ENCODE measurements at places on chromosomes 7 and 10.

- no peak for DNase-seq
Observed at GRCh38 chr7:44438816-44439215, 51.6 kb downstream of the NUDCD3 start.

DNA sequence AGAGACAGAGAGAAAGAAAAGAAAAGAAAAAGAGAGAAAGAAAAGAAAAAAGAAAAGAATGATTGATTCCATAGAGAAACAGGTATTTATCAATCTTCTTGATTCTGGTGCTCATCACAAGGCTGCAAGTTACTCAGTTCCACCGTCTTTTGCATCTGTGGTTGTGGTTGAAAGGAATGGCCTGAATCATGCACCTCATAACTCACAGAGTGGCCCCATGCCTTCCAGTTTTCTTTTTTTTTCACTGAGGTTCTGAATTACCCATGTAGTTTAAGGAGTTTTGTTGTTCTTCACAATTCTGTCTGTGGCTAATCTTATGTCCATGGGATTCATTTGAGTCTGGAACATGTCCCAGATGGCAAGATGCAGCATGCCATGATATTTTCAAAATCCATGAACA lies 156.0 kb downstream of the ZNF33B start:
- DNase-seq = no peak

DNA sequence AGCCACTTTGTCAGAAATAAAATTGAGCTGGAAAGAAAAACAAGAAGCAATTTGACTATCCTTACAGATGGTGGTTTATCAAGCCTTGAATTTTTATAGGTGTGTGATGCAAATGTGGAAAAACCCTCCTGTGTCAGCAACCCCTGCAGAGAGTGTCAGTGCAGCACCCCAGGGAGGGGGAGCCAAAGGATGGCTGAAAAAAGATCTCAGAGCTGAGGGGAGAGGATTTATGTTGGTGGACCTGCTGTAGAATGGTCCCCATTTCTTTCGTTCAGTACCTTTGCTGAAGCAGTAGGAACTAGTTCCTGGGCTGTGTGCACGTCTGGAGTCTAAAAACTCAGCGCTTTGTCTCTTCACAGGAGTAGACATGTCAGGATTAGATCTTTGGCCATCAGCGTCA lies 239.0 kb downstream of the PHTF2 start:
- DNase-seq = no peak

GRCh38 chr10:76558586-76558985 lies 1079.0 kb downstream of the KCNMA1 start:
- DNase-seq = no peak

- no peak for DNase-seq
Observed at GRCh38 chr7:74280985-74281384, 8.2 kb upstream of the CLIP2 start.

GRCh38 chr10:36188461-36188860 lies 546.4 kb upstream of the FZD8 start:
- no peak for DNase-seq

- DNase-seq = no peak
Observed at GRCh38 chr10:7337431-7338171, 73.2 kb downstream of the SFMBT2 start.

GRCh38 chr10:100014071-100014762 lies 4.5 kb upstream of the DNMBP start:
- no peak for DNase-seq

DNA sequence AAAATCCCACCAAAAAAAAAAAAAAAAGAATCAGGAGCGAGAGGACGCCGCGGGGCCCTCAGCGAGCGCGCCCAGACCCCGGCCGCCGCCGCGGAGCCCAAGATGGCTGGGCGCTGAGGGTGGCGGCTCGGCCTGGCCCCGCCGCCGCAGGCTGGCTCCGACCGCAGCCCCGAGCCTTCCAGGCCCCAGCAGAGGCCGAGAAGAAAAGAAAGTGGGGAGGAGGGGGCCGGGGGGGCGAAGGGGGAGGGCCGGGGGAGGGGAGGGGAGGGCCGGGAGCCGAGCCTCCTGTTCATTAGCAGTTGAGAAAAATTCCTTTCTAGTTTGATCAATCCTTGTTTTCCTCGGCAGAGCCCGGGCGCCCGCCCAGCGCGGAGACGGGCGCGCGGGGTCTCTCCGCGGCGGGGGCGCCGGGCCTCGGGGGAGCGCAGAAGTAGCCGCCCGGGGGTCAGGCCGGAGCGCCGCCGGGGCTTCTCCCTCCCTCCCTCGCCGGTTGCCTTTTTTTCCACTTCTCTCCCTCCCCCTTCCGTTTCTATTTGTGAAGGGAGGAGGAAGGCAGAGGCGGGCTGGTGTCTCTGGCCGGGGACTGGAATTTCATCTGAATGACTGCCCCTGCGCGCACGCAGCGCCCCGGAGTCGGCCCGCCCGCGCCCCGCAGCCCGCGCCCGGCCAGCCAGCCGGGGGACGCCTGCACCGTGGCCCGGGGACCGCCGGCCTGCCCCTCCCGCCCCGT lies 778 bp upstream of the TRIM8 start:
- peak; percentile 44 for DNase-seq

- no peak for DNase-seq
Observed at GRCh38 chr10:70812814-70813213, 2.9 kb upstream of the SGPL1 start.

DNA sequence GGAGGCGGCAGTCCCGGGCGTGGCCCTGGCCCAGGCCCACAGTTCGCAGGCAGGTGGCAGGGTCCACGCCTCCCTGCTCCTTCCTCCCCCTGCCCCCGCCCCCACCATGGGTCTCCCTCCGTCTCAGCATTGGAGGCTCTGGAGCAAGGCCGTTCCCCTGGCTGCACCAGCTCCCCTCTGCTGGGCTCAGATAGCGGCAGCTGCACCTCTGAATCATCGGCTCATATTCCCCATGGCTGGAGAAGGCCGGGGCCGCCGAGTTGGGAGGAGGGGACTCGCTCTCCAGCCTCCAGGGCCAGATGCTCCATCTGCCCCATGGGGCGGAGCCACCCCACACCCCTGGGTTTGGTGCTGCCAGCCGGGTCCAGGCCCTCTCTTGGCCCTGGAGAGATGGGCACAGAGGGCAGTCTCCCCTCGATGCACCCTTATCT lies 145.0 kb downstream of the ELFN1 start:
- DNase-seq = no peak

DNA sequence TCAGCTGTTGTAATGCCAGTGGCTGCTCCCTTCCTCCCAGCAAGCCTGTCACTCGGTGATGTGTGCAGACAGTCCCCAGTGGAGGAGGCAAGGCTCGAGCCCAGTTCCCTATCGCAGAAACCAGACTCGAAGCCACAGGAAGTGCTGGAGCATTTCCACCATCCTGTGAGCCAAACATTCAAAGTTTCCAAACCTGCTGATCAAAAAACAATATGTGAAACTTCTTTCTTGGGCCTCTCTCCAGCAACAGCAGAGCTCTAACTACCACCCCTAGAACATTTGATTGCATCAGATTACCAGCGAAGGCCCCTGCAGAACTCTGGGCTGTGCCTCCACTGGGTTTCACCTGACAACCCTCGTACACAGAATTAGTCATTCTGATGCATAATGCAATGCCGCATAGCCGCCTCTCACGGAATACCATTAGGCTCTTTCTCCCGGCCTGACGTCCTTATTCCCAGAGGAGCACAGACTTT lies 94.0 kb downstream of the ELMO1 start:
- no peak for DNase-seq

- DNase-seq = no peak
Observed at GRCh38 chr7:99393355-99394187, 14.8 kb downstream of the PDAP1 start.

DNA sequence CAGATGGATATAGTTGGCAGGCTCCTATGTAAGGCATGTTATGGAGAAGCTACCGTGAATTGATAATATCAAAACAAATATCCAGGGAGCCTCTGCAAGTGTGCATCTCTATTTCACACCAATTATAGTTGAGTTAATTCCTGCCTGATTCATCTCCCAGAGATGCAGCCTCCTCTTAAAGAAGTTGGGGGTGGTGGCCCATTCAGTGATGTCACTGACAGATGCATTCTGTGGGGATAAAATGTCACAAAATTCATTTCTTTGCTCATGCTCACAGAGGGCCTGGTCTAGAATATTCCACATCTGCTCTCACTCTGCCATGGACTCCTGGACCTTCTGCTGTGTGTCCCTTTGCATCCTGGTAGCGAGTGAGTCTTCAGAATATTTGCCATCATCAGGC lies 189.1 kb upstream of the PRSS1 start:
- DNase-seq = no peak

- DNase-seq = no peak
Observed at GRCh38 chr7:113799896-113800295, 118.9 kb downstream of the PPP1R3A start.

- DNase-seq = no peak
Observed at GRCh38 chr10:74123081-74123480, 27.5 kb downstream of the AP3M1 start.

DNA sequence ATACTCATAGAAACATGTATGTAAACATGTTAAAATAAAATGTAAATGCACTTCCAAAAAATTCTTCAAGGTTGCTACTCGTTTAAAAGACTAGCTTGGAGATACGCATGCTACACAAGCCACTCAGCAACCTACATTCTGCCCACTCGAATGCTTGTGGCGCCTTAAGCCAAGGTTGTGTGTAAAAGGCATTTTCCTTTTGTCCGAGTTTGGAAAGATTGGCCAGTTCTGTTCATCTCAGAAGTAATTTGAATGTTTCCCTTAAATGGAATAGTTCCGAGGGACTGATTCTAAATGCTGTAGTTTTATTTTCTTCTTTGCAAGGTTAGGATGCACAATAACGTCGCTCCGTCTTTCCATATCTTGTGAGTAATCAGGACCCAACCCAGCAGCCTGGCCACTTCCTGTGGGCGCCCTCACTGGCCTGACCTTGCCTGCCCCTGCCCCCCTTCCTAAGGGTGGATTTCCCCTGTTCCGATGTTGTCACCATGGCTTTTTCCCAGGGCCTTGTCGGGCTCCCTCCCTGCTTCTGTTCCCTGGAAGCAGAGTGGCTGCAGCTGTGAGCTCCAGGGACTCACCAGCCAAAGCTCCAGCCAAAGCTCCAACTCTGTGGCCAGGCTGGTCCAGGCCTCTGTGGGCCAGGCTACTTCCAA lies 70.6 kb downstream of the PTPRE start:
- no peak for DNase-seq

DNA sequence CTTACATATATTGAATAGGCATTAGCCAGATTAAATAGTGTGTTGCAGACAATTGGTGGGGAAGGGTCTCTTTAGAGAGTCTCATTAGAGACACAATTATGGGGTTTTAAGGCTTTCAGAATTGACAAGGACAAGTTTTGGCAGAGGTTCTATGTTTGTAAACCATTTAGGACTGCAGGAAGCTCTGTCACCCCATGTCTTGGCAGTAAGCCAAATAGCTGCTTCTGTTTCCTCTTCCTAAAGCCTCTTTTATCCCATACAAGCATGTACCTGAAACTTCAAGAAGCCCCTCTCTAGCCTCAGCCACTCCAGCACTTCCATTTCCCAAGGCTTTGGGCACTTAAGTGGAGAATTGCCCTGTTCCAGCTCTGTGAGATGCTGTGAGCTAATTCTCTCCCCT lies 21.8 kb upstream of the LRRC4 start:
- no peak for DNase-seq

- no peak for DNase-seq
Observed at GRCh38 chr7:7554649-7555575, 11.8 kb upstream of the MIOS start.

- DNase-seq = peak; percentile 50
Observed at GRCh38 chr7:143407287-143408251, 1.1 kb downstream of the EPHA1 start.

DNA sequence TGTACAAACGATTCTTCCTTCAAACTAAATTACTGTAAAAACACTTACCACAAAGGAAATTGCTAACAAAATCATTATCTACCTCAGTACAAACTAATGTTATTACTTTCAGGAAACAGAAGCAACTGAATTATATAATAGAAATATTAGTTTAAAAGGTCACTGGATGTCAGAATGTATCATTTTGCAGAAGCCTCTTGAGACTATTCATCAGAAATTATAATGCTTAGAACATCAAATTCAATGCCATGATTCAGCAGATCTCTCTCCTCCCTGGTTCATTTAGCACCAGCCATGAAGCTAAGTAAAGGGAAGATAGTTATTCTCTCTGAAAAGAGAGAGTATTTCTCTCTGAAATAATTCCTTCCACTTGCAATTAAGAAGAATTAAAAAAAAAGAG lies 223.3 kb downstream of the IMMP2L start:
- DNase-seq = no peak

GRCh38 chr7:35185908-35186731 lies 67.8 kb downstream of the TBX20 start:
- DNase-seq = no peak

Data from NK-92 treated with Interleukin-12 subunit alpha and Interleukin-12 subunit beta, amount 100 ng/mL, for 24 hours (cell line).